Caki2 (cell line): ENCODE measurements at places on chromosomes 7 and 10. TPM values are rescaled to one million over a fixed set of nuclear protein-coding genes. Genes with fewer than 3 reads are reported as not detected.

The GJD4 gene
- total RNA-seq, result not detected in 2 replicates

The KIAA1217 gene
- total RNA-seq, result 0.95 and 1.3 TPM in 2 replicates

The CLRN3 gene
- not detected in 2 replicates for total RNA-seq

The PRDX3 gene
- 281 TPM in 2 replicates for total RNA-seq

GRCh38 chr10:102714621-102715455 is at the start of gene SFXN2:
Gene SFXN2 (plus strand): TSS chr10:102714636. CDS start chr10:102726637, 12,001 bp downstream.
- no peak for DNase-seq

- no peak for DNase-seq
These were observed 59.0 kb downstream of the PALD1 start for GRCh38 chr10:70537398-70538194.

- DNase-seq, result no peak
These were observed 9.2 kb downstream of the CPA2 start for GRCh38 chr7:130275826-130276297.

- DNase-seq, result no peak
These were observed 6.7 kb downstream of the ZNF518A start for GRCh38 chr10:96136810-96137209.

GRCh38 chr10:133199992-133200611 is 29.9 kb upstream of the UTF1 start:
- no peak for DNase-seq

DNA sequence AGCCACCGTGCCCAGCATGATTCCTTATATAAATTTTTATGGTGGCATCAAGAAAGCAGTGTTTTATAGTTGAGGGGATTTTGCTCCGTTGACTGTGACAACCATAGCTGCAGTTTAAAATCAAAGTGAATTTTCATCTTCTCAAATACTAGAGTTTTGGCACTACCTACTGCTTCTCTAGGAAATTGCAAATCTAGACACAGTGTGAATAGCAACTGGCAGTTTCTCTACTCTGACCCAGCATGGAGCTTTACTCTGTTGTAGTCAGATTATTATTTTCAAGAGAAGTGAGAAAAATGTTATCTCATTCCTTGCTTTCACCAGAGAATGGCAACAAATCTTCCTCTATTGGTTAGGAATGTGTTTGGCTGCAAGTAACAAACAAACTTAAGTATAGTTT is 22.9 kb downstream of the MCM10 start:
- DNase-seq, result no peak

DNA sequence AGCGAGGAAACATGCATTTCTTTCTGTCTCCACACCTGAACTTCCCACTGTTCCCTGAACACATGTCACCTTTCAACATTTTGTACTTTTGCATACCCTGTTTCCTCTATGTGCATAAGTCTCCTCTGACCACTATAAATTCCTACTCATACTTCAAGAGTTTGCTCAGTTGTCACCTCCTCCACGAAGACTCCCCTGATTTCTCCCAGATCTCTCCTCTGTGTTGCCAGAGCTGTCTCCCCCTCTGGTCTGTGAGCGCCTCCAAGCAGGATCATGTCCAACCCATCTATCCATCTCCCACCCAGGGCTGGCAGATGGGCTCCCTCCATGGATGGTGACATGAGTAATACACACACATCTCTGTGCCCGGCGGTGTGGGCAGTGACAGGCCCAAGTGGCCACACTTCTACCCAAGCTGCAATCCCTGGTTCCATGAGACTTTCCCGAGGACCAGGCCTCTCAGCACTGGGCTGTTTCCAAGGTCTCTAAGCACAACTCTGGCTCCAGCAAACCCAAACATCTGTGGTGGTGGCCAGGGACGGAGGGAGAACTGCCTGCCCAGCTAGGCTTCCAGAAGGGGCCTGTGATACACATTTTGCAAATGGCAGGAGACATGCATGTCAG is 135.9 kb downstream of the GRID1 start:
- no peak for DNase-seq

DNA sequence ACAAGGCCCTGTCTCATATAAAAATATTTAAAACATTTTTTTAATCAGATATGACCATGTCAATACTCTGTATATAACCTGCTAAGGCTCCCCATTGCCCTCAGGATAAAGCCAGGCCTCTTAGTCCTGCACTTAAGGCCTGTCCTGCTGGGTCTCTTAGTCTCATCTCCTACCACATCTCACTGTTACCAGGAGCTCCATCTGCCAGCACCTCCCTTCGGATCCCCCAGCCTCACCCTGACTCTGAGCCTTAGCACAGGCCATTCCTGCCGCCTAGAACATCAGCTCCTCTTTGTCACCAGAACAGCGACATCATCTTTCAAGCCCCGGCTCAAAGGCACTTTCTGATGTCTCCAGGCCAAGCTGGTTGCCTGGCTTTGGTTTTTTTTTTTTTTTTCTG is 25.7 kb upstream of the GTF2IRD1 start:
- DNase-seq, result peak; percentile 22

- DNase-seq, result no peak
These were observed 175.7 kb downstream of the GFRA1 start for GRCh38 chr10:116097239-116097784.

- DNase-seq, result peak; percentile 33
These were observed 61.4 kb upstream of the PPP1R3C start for GRCh38 chr10:91694170-91694794.

GRCh38 chr7:47970761-47971160 is 8.7 kb downstream of the HUS1 start:
- no peak for DNase-seq

GRCh38 chr7:113715981-113716856 is 202.6 kb downstream of the PPP1R3A start:
- DNase-seq, result no peak
